ENCODE measurements at places on chromosomes 7 and 10.

- no peak for DNase-seq
These were observed 93.6 kb downstream of the PRLHR start for GRCh38 chr10:118501637-118502440.

GRCh38 chr10:71888623-71889387 is 37.8 kb upstream of the PSAP start:
- peak; percentile 60 for DNase-seq

GRCh38 chr10:114615600-114616007 is 42.5 kb downstream of the ABLIM1 start:
- DNase-seq: no peak

DNA sequence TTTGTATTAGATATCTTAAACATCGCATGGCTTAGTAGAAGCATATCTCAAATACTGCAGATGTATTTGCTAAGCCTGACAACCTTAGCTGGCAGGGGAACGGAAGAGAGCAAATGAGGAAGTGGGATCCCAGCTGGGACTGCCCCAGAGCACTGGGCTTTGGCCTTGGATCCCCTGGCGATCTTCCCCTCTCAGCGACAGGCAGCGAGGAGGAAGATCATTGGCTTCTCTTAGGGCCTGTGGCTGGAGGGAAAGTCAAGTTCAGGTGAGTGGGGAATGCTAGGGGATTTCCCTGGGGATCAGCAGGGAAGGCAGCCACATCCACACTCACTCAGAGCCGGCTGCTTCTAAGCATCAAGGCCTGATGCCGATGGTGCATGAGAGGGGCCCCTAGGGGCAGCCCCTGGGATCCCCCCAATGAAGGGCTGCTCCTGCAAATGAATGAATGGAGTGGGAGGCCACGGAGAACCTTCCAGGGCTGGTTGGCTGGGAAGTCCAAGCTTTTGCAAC is 42.0 kb downstream of the LYZL2 start:
- DNase-seq: no peak

DNA sequence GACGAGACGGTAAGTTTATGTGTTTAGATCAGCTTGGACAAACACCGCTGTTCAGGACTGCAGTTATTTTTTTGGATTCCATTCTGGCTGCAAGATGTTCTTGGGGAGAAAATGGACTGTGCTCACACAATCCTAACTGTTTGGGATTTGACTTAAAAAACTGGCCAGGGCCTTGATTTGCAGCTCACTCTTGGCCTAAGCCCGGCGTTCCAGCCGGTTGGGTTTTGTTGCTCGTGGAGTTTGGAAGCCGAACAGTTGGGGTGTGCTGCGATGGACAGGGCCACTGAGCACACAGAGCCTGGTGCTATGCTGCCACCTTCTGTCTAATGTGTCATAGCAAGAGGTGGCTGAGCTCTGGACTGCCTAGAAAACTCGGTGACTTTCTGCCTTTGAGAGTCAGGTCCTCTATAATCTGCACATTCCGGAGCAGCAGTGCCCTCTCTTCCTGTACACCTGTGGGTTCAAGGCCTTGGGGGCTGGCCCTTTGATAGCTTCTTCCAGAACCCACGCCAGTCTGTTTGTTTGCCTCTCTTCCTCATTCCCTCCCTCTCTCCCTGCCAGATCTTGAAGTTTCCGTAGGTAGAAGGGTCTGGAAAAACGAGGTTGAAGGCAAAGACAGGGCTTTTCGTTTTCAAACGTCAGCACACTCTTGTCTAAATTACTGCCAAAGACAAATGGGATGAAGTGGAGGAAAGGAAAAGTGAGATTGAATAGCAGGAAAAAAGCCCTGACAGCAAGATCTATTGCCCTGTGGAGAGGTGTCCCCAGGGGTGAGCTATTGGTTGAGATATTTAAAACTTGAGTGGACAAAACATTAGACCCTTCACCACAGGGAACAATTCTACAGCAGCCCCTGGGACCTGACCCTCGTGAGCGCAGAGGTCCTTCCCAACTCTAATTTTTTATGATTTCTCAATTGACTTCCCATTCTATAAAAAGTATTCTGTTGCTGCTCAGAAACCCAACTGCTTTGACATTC is 167.5 kb upstream of the HABP2 start:
- peak; percentile 42 for DNase-seq

DNA sequence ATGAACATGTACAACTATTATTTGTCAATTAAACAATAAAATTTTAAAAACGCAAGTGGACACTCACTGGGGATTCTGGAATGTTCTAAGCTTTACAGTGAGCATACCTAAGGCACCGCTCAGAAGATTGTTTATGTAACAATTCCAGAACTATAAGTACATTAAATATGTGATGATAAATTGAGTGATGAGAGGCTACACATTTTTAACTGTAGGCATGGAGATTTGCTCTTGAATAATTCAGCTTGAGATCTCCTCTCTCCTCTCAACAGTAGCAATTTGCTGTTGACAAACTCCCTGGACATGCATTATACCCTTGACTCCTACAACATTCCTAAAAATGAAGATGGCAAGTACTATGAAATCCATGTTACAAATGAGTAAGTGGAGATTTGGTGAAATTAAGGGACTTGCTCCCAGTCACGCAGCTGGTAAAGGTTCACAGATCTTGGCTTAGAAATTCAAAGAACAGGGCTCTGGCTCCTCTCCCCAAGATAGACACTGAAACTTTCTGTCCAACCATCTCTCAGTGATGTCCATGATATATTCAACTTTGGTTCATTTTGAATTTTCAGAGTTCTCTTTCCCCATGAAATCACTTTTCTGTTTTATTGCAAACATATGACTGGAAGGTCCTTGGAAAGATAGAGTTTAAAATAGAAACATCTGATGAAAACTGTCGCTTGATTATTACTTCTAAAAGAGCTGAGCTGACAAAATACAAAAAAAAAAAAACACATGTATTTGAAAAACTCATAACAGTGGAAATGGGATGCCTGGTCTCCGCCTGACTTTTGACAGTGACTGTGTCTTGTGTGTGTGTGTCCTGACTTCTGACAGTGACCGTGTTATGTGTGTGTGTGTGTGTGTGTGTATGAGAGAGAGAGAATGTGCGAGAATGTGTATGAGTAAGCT is 488.3 kb downstream of the TNS3 start:
- DNase-seq: no peak

DNA sequence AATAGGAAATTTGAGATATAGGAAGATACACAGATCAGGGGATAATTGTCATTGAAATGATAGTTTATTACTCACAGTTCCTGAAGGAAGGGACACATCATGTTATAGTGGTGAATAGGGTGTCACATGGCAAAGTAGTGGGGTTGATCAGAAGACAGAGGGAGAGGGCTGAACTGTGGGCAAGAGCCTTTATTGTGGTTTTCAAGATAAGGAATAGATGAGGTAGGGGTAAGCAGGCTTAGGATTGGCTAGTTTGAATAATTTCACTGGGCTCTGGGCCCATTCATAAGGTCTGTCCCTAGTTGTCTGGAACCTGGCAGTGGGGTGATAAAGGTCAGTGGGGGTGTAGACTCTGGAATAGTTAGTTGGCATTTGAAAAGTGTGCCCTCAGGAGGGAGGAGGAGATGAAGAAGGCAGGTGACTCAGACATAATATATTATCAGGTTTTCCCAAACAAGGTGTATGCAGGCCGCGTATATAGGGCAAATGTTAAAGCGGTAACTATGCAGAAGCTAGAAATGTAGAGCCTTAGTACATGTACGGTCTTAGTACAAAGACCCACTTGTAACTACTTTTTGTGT is 18.5 kb downstream of the FGL2 start:
- no peak for DNase-seq

DNA sequence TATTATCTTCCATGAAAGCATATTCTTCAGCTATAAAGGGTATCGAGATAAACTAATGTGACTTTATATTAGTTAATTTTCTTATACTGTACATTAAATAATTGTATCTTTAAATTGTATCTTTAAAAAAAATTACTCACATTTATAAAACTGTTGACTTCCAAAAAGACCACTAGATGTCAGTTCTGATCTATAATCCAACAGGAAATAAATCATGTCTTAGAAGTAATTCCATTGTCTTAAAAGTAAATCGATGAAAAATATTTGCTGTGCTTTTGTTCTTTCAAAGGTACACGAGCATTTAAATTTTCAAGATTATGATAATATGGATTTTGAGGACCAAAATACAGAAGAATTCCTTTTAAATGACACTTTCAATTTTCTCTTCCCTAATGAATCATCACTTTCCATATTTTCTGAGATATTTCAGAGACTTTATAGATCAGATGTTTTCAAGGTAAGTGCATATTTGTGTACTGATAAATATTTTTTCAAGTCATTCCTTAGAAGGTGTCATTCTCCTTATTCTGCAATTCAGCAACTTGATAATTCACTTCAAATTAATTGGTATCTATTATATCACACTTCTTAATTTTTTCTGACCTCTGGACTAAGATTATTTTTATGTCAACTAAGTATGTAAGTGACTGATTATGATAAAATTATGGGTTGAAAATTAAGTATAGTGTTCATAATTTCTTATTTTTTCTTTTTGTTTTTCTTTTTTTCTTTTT is 138.5 kb downstream of the CPED1 start:
- DNase-seq: no peak

DNA sequence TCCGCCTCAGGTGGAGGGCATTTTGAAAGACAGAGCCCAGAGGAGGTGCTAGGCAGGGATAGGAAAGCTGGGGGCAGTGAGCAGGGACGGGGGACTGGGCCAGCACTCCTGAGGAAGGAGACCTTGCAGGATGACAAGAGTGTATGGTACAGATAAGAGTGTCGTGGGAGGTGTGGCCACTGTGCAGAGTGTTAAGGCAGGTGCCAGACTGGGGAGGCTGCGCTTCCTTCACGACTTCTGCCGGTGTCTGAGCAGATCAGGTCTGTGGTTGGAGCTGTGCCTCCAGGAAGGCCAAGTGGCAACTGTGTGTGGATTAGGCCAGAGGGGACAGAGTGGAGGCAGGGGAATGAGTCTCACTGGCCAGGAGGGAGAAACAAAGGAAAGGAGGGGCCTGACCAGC is 161.7 kb downstream of the HIBADH start:
- no peak for DNase-seq

DNA sequence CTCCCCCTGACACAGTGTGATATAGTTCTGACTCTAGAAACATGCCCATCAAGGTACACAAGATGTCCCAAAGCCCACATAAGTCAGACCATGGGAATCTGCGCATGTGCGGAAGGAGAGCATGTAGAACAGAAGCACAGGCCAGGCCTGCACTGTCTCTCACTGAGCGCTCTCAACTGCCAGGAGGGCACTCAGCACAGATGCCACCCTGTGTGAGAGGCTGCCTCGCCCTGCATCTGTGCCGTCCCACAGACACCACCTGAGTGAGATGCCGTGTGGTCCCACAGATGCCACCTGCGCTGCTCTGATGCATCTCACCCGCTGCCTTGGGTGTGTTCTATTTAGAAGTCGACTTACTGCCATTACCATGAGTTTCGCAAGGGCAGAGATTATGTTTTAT is 98.4 kb downstream of the VOPP1 start:
- no peak for DNase-seq

DNA sequence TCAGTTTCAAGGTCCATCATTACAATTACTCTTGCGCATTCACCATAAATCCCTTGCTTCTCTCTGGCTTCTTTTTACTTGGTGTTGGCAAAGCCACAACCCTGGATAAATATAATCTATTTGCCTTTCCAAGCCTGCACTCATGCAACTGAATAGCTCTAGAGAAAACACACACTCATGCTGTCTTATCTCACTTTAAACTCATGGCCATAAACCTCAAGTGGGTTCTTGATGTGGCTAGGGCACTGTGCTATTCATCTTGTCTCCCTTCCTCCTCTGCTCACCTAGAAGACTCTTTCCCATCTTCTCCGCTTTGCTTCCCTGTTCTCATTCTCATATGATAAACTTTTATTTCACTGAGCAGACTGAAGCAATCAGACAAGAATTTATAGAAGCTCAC is 165.4 kb upstream of the MTPN start:
- no peak for DNase-seq

GRCh38 chr10:111532139-111532538 is 455.3 kb downstream of the ADRA2A start:
- DNase-seq: no peak

GRCh38 chr10:70781461-70782051 is 3.6 kb downstream of the TBATA start:
- no peak for DNase-seq

DNA sequence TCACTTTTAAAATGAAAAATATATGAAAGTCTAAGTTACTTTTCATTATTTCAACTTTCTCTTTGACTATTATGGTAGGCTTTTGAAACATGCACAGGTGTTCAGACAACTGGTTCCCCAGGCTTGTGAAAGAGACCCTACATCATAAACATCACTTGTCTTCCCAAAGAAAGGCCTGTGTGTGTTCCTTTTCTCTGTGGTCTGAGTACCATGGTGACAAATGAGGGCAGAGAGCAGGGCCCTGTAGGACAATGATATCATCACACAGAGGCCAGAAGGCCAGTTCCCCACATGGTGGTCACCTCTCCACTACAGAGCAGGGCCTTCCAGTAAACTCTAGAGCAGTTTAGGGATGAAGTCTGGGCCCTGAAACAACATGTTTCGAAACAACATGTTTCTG is 288.8 kb downstream of the USP6NL start:
- no peak for DNase-seq

DNA sequence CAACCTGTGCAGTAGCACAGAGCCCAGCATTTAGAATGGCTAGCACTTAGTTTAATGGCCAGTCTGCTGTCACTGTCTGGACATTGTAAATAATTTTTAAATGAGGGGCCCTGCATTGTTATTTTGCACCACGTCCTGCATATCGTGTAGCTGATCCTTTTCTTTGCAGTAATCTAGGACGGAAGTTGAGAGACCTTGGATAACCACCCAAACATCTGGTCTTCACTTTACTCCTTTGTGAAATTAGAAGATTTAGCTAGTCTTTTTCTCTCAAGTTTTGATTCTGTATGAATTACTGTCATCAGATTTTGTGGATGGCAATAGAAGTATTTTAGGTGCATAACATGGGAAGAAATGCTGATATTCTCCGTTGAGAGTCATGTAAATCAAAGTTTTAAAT is 1.9 kb downstream of the MIOS start:
- no peak for DNase-seq

DNA sequence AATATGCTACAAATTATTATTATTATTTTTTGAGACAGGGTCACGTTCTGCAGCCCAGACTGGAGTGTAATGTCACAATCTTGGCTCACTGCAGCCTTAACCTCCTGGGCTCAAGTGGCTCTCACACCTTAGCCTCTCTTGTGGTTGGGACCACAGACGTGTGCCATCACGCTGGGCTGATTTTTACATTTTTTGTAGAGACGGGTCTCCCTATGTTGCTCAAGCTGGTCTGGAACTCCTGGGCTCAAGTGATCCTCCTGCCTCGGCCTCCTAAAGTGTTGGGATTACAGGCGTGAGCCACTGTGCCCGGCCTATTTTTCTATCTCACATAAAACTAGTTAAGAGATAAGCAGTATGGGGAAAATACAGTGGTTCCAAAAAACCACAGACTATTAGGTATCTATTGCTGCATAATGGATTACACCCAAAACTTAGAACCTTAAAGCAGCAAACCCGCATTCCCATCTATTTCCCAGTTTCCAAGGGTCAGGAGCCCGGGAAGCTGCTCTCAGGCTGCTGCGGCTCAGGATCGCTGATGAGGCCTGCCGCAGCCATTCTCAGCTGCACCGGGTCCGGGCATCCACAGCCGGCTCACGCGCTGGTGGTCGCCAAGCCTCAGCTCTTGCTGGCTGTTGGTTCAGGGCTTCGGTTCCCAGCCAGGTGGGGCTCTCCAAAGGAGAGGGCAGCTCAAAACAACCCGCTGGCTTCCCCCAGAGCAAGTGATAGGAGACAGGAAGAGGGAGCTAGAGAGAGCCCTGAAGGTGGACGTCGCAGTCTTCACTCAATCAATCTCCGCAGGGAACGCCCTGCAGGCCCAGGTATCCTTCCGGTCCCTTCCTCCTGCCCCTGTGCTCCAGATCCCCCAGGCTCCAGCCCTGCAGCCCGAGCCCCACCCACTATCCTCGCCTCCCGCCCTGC is 128.2 kb downstream of the UBE2H start:
- DNase-seq: no peak

GRCh38 chr7:43757073-43757720 is 1.3 kb upstream of the BLVRA start:
- DNase-seq: no peak

All from omental fat pad (tissue), 4 donors.